ENCODE measurements at places on chromosomes 16 and 17.
A peak's percentile ranks its signal among the peaks of the same experiment; 100 is the strongest.

DNA sequence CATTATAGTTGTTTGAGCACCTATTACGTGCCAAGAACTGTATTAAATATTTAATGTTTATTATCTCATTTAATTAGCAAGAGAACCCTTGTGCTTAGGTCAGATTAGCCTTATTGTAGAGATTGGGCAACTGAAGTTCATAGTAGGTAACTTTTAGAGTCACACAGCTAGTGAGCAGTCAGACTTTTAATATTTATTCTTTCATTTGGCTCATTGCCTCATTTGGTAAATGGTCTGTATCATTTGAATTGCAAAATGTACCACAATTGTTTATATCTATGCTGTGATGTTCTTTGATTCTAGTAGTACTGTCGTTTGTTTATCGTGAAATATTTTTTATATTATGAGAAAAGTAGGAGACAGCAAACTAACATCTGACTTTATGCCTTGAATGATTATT is 7.6 kb downstream of the CLTC start:
- no peak for DNase-seq

- DNase-seq = peak; percentile 61
Observed at GRCh38 chr16:68229431-68230175, 6.3 kb downstream of the ESRP2 start.

DNA sequence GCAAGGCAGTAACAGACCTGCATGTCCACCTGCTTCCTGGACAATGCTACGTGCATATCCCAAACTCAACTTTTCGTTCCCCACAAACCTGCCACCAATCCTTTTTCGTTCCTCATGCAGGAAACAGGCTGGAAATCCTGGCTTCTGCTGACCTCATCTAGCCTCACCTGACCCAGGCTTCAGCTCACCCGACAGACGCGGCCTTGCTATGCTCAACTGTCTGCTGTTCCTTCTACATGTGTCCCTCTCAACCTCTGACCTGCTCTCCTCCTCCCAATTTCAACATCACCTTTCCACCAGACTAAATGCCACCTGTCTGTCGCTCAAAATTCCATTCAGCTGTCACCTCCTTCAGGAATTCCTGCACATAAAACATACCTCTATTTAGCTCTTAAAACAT is 44.5 kb downstream of the XPO6 start:
- no peak for DNase-seq

GRCh38 chr17:28221751-28222414 is 97.1 kb upstream of the TMEM97 start:
- no peak for DNase-seq

GRCh38 chr16:887846-888245 is 82.9 kb downstream of the LMF1 start:
- no peak for DNase-seq

DNA sequence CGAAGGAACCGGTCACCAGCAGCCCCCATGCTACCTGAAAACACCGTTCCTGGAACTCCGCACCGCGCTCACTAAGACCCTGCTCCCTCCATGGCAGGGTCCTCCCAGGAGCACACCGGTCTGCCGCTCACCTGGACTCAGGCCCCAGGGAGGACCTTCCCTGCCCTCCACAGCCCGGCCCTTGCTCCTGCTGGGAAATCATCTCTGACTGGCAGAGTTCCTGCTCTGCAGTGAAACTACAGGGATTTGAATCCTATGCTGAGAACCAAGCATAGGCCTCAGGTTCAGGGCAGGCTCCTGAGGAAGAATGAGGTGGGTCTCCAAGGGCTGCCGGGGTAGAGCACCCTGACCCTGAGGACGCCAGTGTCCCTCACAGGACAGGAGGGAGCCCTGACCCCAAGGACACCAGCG is 88.5 kb downstream of the KCNJ12 start:
- DNase-seq = no peak

- DNase-seq = no peak
Observed at GRCh38 chr17:27520491-27521185, 64.4 kb downstream of the KSR1 start.

GRCh38 chr16:50821586-50821985 is 79.7 kb downstream of the CYLD start:
- no peak for DNase-seq

- no peak for DNase-seq
Observed at GRCh38 chr17:9185688-9186284, 164.5 kb downstream of the NTN1 start.

GRCh38 chr17:72306037-72306436 is 185.2 kb downstream of the SOX9 start:
- DNase-seq = no peak

- DNase-seq = no peak
Observed at GRCh38 chr17:32569171-32570080, 82.6 kb downstream of the CDK5R1 start.

GRCh38 chr17:16989230-16989952 is 17.5 kb upstream of the TNFRSF13B start:
- DNase-seq = no peak

DNA sequence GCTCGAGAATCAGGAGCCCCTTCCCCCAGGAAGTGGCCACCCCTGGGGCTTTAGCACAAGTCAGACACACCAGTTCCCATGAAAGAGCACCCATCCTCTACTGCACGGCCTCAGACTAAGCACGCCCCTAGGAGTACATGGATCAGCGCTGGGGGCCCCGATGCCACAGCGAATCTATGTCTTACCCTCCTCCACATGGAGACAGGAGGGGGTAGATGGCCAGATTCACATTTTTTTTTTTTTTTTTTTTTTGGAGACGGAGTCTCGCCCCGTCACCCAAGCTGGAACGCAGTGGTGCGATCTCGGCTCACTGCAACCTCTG is 3.2 kb upstream of the EXOSC6 start:
- no peak for DNase-seq
